ENCODE measurements at places on chromosomes 7 and 10. TPM values are rescaled to one million over a fixed set of nuclear protein-coding genes. Genes with fewer than 3 reads are reported as not detected.
A peak's percentile ranks its signal among the peaks of the same experiment; 100 is the strongest.

GRCh38 chr10:48568131-48568530 lies 36.7 kb downstream of the ARHGAP22 start:
- no peak for DNase-seq

DNA sequence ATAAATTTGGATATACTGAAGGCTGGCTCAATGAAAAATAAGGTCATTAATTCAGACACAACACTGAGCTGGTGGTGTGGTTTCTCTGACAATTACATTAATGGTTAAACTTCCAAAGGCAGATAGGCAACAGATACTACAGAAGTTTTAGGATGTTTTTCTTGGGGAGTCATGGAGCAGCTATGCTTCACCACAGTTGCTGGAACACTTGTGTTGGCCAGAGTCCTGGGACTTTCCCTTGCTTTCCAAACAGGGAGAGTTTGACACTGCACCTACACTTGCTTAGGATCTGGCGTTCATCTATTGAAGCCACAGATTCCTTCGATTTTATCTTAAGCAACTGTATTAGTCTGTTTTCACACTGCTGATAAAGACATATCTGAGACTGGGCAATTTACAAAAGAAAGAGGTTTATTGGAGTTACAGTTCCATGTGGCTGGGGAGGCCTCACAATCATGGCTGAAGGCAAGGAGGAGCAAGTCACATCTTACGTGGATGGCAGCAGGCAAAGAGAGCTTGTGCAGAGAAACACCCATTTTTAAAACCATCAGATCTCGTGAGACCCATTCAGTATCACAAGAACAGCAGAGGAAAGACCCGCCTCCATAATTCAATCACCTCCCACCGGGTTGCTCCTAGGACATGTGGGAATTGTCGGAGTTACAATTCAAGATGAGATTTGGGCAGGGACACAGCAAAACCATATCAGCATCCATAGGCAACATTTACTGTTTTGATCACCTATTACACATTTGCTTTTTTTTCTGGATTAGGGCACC lies 27.8 kb upstream of the TMEM178B start:
- DNase-seq: no peak

- DNase-seq: no peak
Measured at GRCh38 chr10:128345353-128345752, 219.1 kb upstream of the MKI67 start.

- DNase-seq: no peak
Measured at GRCh38 chr7:123275036-123275753, 75.4 kb upstream of the SLC13A1 start.

GRCh38 chr10:10911471-10911921 lies 106.2 kb upstream of the CELF2 start:
- peak; percentile 37 for DNase-seq

MBL2 gene
- total RNA-seq: 0.17 TPM

All from PC-3 (cell line).